D341Med (cell line): ENCODE measurements at places on chromosomes 3 and 15.
A peak's percentile ranks its signal among the peaks of the same experiment; 100 is the strongest.

- DNase-seq, result no peak
Observed at GRCh38 chr3:178042376-178042775, 493.9 kb upstream of the KCNMB2 start.

DNA sequence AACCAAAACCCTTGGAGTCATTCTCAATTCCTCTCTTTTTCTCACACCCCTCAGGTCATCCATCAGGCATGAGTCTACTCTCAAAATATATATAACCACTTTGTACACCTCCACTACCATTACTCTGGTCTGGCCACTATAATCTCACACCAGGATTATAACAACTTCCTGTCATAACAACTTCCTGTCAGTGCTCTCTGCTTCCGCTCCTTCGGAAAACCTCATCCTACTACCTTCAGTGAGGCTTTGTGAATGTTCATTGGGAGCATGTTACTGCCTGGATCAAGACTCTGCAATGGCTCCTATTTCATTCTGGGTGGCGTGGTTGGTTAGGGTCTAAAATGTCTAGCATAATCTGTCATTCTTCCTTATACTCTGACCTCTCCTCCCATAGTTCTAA lies 447.4 kb downstream of the MAGI1 start:
- DNase-seq, result no peak

DNA sequence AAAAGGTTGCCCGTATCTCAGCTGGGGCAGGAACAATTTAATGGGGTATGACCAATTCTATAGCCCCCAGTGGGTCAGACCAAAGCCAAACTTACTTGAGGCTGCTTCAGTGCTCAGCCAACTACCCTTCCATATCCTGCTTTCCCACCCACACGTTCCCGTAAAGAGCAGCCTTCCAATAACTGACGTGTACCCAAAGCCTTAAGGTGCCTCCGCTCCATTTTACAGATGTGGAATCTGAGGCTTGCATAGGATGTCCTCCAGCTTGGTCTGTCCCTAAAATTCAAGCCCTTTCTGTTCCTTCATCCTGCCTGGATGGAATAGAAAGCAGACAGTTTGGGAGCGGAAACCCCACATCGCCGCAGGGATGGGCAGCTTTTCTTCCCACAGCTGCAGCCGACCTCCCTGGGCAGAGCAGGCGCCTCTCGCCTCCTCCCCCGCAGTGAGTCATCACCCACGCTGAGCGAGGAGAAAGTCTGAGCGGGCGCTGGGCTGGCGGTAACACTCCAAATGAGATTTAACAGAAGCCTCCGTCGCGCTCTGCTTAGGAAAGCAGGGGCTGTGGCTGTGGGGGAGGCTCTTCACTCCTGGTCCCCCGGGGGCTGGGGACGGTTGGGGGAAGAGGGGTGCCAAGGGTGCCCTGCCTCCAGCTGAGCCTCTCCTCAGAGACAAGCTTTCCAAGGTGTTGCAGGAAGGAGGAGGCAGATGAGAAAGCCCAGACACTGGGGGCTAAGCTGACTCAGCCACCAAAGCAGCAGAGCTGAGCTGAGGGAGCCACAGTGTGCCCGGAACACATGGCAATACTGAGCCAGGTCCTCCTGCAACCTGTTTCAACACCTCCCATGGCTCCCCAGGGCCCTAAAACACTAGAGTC lies 57.8 kb upstream of the HRH1 start:
- peak; percentile 60 for DNase-seq

DNA sequence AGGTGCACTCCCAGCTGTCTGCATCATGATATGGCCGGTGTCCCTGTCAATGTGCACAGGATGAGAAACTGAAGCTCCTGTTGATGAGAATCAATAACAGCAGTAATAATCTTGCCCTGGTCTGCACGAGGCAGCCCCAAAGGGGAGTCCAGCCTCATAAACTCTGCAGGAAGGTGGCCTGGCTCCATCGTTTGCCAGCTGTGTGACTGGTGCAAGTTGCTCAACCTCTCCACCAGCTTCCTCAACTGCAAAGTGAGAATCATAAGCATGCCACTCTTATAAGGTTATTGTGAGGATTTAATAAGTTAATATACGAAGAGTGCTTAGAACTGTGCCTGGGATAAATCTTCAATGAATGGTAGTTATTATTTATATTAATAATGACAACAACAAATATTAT lies 203.4 kb upstream of the HES1 start:
- no peak for DNase-seq

DNA sequence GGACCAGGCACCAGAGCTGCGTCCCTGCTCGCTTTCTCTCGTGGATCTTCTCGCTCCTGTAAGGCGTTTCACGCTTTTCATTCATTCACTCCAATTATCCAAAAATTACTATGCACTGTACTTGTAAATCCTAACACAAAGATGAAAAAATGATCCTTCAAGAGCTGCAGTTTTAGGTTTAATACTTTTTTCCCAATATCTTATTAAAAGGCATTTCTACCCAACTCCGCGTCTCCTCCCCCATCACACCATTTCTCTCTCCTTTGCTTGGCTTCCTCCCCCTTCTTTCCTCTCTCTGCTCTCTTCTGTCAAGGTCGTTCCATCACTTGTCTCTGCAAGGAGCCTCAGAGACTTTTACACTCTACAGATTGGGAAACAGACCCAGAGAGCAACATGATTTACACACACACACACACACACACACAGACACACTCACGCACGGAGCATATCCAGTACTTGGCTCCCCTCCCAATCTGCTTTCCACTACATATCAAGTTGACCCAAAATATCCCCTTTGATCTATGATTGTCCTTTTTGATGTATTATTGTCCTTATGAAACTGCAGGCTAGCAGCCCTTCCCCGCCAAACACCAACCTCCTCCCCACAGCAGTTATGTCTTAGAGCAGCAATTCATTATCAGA lies 479 bp upstream of the CLDN1 start:
- DNase-seq, result no peak

- no peak for DNase-seq
Observed at GRCh38 chr3:37124435-37124834, 49.9 kb downstream of the LRRFIP2 start.

DNA sequence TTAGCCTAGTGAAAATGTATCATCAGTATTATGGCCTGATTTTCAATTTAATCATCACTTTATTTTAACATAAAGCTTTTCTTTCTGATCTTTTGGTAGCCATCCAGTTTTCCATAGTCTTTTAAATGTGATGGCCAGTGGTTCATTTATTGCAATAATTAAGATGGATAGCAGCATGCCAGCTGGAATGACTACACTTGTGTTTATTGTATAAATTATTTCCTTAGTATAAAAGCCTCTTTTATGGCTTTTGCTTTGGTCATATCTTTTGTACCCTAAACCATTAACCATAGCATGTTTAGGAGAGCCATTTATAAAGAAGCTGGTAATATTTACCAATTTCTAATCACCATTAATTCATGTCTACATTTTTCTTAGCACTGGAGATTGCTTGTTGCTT lies 31.7 kb downstream of the ALCAM start:
- DNase-seq, result no peak

DNA sequence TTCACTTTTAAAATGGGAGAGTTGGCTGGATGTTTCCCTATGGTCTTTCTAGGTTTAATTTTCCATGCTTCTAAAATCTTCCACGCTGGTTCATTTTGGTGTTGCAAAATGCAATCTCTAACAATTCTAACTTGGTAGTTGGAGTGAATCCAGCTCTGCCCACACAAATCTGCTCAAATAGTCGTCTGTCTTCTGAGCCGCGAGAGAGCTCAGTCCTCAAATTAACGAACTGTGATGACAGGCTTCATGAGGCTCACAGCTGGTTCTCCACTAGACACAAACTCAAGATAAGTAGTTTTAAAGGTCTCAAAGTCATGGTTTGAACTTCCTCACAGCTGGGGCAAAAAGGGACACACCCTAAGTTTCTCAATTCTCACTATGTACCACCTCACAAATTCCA lies 178.6 kb upstream of the LYSMD4 start:
- no peak for DNase-seq

DNA sequence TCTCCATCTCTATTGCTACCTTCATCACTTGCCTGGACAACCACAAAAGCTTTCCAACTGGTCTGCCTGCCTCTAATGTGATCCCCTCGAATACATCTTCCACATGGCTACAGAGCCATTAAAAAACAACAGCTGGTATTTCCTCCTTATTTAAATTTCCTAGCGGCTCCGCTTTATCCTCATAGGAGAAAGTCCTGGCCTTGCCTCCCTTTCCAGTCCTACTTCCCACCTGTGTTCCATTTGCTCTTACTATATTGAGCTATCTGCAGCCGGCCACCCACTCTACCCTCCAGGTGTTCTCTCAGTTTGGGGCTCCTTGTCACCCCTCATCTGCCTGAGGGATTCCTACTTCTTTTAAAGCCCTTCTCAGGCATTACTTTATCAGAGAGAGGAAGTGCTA lies 49.7 kb upstream of the TSPAN3 start:
- no peak for DNase-seq

DNA sequence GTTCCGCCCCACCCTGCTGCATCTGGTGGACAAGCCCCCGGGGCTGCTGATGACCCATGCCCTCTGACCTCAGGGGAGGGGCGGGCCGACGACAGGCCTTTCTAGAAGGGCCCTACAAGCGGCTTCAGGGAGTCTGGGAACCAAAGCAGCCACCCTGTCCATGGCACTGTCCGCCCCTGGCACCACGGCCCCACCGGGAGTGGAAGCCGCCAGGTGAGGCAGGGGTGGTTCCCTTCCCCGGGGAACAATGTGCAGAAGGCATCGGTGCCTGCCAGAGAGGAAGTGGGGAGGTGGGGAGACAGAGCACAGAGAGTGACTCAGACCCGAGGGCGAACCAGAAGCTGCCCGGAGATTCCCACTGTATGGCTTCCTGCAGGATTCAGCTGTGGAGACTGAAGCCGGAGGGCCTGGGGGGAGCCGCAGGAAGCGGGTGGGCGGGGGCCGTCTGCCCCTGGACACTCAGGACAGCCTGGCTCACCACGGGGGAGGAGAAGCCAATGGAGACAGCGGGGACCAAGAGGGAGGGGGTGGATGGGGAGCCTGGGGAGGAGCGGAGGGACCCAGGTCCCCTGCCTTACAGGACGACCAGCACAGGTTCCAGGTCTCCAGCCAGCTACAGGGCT lies 134.0 kb downstream of the TPRA1 start:
- no peak for DNase-seq

DNA sequence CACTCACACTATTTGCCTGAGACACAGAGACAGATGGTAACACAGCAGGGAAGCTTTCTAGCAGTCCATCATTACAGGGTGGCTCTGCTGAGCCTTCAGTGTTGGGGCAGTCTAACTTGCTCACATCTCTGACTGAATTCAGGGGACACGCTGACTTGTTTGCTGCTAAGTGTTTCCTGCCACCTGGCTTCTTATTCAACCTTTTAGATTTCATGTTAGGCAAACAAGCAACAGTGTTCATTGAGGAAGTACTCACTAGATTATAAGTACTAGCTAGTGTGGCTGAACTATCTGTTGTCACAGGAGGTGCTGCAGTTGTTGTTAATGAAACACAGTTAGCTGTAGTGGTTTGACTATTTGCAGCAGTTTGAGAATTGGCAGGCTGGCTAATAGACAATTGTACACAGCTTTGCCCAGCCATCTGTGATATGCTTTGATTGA lies 37.3 kb downstream of the USF3 start:
- DNase-seq, result no peak

DNA sequence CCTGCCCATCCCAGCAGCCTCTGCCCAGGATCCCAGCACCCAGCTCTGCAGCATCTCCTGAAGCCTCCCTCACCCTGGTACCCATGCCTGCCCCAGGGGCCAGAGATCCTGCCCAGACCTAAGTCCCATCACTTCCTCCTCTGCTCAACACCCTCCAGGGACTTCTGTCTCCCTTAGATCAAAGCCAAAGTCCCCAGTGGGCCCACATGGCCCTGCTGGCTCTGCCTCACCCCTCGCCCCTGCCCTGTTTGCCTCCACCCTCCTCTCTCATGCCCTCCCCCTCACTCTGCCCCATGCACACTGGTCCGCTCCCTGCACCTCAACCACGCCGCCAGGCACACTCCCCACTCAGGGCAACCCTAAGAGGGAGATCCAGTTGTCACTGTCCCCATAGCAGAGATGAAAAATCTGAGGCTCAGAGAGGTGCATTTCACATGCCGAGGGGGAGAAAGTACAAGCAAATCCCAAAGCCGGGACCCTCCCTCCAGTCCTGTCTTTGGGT lies 146.5 kb downstream of the NUP210 start:
- no peak for DNase-seq

GRCh38 chr15:100879464-100880138 lies at the start of gene ALDH1A3:
TSS of gene ALDH1A3 (plus strand) at chr15:100879831. CDS start at chr15:100879908, 77 bp downstream.
- DNase-seq, result peak; percentile 82

DNA sequence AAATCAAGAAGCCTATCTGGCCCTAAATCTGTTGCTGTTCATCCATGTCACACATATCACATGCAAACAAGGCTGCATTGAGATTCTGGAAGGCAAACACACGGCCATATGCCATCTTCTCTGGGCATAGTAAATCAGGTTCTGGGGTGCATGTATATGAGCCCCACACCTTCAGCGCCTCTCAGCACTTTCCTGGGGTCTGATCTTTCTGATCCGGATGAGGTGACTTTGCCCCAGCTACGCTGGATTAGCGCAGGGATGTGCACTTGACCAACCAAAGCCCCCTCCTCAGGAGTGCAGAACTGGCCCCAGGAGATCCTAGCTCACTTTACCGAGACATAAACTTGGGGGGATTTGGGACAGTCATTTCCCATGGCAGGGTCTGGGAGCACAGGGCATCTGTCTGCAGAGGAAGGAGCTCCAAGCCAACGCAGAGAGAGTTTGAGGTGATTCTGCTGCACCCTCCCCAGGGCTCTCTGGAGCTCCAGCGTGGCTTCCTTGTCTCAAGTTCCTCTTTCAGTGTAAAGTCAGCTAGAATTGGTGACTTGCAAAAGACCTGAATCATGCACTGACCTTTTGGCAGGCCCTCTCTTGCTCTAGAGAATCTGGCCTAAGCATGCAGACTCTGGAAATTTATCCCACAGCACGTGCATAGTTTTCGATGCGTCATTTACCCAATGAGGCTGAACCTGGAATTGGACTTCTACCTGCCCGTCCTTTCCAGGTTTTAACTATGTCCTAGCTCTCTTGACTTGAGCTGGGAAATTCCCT lies 63.5 kb upstream of the KLF13 start:
- no peak for DNase-seq

GRCh38 chr3:49158792-49159191 lies 7.3 kb downstream of the CCDC71 start:
- no peak for DNase-seq

DNA sequence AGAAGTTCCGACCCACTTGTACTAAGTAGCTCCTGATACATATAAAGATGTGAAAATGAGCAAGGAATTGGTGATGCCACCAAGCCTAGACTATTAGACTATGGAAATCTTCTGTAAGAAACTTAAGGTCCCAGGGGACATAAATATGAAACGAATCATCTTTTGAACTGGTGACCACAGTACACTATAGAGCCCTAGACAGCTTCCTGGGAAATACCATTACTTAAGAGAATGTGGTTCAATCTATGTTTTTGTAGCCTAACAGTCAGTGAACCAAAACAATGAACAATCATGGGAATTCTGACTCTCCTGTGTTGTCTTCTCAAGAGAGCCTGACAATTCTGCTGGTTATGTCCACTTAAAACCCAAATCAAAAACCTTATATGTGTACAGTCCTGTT lies 191.6 kb downstream of the GREM1 start:
- no peak for DNase-seq

GRCh38 chr3:70383360-70383831 lies 71.0 kb upstream of the MDFIC2 start:
- no peak for DNase-seq

- no peak for DNase-seq
Observed at GRCh38 chr3:42894698-42895579, 11.0 kb upstream of the ZNF662 start.

GRCh38 chr15:84748274-84749110 lies at the start of gene ZNF592:
TSS of gene ZNF592 (plus strand) at chr15:84748592. CDS start at chr15:84782676, 34,084 bp downstream.
- DNase-seq, result peak; percentile 92
